ENCODE measurements at places on chromosomes 13 and 19.

DNA sequence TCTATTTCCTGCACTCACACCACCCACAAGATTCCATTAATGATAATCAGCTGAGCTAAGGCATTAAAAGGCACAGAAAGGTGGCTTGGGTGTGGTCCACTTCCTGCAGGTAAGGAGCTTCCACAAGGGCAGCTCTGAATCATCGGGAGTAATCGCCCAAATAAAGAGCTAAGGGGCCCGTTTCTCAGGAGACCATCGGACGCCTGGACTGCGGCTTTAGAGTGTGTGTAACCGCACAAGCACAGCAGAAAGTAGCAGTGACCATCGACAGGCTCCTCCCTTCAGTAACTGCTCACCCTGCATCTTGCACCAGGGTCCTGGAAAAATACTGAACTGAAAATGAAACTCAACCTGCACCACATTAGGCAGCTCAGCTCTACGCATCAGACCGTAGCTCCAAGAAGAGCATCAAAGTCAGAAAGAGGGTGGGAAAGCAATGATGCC lies 6.0 kb downstream of the STK24 start:
- DNase-seq, result no peak

DNA sequence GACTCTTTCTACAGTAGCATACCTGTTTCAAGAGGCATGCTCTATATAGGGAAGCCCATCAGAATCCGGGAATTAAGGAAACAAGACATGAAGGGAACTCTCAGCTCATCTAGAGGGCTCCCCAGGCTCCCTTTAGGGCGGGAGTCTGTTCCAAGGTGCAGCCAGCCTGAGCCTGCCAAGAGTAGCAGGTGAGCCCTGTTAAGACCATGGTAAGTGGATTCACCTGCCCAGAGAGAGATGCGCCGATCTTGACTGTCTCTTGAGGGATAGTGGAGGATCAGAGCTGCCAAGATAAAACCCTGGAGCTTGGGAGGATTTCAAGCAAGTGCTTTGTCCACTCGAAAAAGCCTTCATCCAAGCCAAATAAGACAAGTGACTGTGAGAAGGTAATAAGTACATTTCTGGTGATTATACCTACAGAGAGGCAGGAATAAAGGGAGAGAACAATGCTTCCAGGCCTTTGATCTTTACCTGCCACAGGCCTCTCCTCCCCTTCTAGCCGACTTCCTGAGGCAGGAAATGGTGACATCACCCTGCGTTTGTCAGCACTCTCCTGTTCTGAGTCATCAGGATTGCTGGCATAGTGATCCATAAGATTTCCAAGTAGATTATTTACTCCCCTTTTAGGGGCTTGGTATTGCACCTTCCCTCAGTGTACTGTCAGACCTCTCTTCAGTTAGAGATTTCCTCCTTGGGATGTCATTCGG lies 31.5 kb downstream of the KLF5 start:
- no peak for DNase-seq

GRCh38 chr19:55619286-55619685 lies 5.1 kb downstream of the ZNF784 start:
- DNase-seq, result no peak

DNA sequence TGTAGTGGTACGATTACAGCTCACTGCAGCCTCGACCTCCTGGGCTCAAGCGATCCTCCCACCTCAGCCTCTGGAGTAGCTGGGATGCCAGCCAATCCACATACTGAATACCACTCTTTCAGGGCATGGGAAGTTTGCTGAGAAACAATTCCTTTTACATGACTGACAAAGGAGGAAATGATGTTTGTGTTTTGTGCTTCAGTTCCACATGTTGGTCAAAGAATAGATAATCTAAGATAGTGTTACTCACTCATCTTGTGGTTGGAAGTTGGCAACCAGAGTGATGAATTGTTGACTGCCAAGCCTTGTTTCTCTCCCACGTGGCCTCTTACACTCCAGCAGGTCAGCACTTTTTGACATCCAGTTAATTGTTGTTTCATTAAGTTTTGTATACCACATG lies 7.6 kb downstream of the MBD3L2B start:
- no peak for DNase-seq

GRCh38 chr13:110677731-110678545 lies 28.0 kb downstream of the CARS2 start:
- no peak for DNase-seq
